ENCODE measurements at places on chromosomes 6 and 20. TPM values are rescaled to one million over a fixed set of nuclear protein-coding genes. Genes with fewer than 3 reads are reported as not detected.
A peak's percentile ranks its signal among the peaks of the same experiment; 100 is the strongest.

Gene COL9A3
- polyA plus RNA-seq, result not detected

DNA sequence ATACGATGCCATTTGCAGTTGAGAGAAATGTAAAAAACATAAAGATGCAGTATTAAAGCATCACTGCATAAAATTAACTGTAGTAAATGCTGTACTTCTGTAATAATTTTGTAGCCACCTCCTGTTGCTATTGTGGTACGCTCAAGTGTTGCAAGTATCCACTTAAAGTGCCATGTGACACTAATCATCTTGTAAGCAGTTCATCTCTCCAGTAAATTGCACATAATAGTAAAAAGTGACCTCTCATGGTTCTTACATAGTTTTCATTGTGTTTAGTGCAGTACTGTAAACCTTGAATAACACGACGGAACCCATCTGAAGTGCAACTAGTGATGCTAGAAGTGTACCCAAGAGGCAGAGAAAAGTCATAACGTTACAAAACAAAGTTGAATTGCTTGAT, 190.1 kb upstream of the VGLL2 start:
- DNase-seq, result no peak

- DNase-seq, result no peak
These were observed 68.2 kb upstream of the SUPT3H start for GRCh38 chr6:45445749-45446549.

Gene IRF4
- polyA plus RNA-seq, result 3.2 TPM

- no peak for DNase-seq
These were observed 67.8 kb downstream of the SYTL3 start for GRCh38 chr6:158717341-158718330.

DNA sequence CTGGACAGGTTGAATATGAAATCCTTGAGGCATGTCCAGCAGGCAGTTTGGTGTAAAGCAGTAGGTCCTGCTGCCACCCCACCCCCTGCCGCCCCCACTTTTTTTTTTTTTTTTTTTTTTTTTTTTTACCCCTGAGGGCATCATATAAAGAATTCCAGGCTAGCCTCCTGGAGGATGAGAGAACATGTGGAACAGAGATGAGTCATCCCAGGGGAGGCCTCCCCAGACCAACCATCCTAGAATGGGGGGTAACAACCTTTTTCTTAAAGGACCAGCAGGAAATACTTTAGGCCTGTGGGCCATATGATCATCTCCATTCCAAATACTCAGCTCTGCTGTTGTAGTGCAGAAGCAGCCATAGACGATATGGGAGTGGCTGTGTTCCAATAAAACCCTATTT, 170.9 kb downstream of the GJA10 start:
- no peak for DNase-seq

DNA sequence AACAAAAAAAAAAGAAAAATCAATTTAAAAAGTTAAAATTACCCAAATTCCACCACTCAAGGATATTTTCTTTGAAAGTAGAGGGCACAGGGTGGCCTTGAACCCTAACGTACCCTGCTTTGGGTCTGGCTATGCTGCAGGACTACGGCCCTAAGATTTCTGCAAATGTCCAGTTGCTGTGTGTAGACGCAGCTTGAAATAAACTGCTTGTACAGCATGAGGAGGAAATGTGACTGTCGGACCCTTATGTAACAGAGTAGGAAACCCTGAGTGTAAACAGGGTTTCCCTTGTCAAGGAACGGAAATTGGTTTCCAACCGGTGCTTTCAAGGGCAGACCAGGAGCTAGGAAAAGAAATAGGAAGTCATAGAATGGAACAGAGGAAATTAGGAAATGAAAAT, 60.7 kb upstream of the SHLD1 start:
- no peak for DNase-seq

Gene SNAI1
- 0.34 TPM for polyA plus RNA-seq

Gene SH3BGRL2
- 0.74 TPM for polyA plus RNA-seq

DNA sequence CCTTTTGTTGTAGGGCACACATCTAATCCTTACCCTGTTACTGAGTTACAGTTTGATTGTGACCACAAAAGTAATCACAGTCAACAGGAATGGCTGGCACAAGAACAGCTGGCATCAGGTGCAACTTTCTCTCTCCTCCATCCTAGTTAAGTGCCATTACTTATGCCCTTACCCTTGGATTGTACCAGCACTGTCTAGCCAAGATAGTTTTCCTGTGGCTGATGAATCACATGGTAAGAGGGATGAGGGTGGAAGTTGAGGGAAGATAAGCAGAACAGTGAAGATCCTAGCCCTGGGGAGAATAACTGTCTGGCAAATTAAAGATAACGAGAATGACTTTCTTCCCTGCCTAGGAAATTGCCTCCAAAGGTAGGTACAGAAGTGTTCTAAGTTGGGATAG, 42.0 kb downstream of the RNF217 start:
- no peak for DNase-seq

Gene MAS1
- polyA plus RNA-seq, result not detected

DNA sequence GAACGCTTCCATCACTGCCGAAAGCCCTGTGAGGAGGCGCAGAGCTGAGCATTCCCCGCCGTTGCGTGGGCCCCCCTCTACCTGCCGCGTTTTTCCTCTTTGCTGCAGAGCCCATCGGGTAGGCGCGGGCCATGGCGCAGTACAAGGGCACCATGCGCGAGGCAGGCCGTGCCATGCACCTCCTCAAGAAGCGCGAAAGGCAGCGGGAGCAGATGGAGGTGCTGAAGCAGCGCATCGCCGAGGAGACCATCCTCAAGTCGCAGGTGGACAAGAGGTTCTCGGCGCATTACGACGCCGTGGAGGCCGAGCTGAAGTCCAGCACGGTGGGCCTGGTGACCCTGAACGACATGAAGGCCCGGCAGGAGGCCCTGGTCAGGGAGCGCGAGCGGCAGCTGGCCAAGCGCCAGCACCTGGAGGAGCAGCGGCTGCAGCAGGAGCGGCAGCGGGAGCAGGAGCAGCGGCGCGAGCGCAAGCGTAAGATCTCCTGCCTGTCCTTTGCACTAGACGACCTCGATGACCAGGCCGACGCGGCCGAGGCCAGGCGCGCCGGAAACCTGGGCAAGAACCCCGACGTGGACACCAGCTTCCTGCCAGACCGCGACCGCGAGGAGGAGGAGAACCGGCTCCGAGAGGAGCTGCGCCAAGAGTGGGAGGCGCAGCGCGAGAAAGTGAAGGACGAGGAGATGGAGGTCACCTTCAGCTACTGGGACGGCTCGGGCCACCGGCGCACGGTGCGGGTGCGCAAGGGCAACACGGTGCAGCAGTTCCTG, 693 bp downstream of the FAM50B start:
- no peak for DNase-seq

- DNase-seq, result no peak
These were observed 71.0 kb downstream of the SSR1 start for GRCh38 chr6:7241709-7242645.

GRCh38 chr6:37239950-37240713, 17.4 kb upstream of the TBC1D22B start:
- DNase-seq, result peak; percentile 38

- DNase-seq, result no peak
These were observed 78.7 kb downstream of the CDH22 start for GRCh38 chr20:46229478-46230105.

Gene TFAP2A
- not detected for polyA plus RNA-seq

Gene ARHGAP40
- not detected for polyA plus RNA-seq

GRCh38 chr6:80170433-80170832, 64.0 kb downstream of the BCKDHB start:
- DNase-seq, result no peak

Gene SCUBE3
- polyA plus RNA-seq, result 0.12 TPM

Gene BTN1A1
- polyA plus RNA-seq, result not detected

GRCh38 chr20:35334311-35335101, 42.3 kb upstream of the FAM83C start:
- DNase-seq, result no peak

Gene CLPSL1
- polyA plus RNA-seq, result not detected

Gene OR2H1
- not detected for polyA plus RNA-seq

DNA sequence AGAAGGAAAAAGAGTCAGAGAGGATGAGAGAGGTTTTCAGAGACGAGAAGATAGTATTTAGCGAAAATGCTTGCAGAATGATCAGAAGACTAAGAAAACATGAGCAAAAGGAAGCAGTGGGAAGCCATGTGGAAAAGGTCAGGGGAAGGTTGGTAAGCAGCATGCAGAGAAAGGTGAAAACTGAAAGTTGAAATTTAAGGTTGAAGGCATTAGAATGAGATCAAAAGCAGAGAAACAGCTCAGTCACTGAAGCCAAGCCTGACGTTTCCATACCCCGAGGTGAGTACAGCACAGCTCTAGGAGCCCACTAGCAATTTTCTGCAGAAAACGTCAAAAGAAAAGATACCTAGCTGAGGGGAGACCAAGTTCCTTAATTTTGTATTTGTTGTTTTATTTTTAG, 19.1 kb upstream of the TFB1M start:
- no peak for DNase-seq

GRCh38 chr20:45433316-45433715, 17.4 kb downstream of the PIGT start:
- DNase-seq, result no peak

DNA sequence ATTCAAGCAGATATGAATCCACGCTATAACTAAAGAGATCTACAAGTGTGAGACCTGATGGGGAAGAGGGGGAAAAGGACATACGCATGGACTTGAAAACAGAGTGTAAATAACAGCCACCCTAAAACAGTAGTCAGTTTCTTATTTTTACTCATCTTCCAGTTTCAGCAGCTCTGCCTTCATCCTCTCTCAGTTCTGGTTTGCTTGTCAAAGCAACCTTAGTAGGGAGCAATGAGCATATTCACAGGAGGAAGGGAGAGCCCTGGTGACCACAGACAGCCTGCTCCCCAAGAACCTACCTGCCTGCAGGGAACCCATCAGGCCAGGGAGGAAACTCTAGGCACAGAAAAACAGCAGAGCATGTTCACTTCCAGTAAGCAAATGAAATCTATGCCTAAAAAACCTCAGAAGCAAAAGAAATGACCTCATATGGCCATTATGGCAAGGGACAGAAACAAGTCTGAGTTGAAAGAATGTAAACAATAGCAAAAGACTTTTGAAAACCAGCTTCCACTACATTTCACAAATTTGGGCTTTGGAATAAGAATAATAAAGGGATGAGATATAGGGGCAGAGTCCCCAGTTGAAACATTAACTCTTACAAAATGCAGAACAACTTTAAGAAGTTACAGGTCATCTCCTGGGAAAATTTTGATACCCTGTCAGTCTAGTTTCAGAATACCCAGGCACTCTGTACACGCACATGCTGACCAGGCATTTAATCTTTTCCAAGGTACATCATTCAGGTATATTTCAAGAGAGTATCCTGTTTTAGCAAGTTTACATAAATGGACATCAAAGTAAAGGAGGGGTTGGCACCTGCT, 120.8 kb upstream of the BCLAF1 start:
- no peak for DNase-seq

DNA sequence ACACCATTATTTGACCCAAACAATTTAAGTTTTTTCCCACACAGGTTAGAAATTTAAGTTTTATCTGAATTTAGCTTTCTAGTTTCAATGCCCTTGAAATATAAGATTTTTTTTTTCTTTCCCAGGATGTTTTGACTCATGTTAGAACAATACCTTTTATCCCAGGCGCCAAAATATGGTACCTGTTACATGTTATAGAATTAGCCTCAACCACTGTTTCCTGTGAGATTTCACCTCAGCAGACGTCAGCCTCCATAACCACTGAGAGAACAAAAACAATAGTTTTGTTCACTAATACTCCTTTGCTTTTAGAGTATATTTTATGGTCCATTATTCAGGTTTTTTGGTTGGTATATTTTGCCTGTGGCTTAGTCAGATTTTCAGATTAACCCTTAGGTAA, 302.9 kb downstream of the CDKAL1 start:
- DNase-seq, result peak; percentile 39

Gene TOX2
- polyA plus RNA-seq, result 4.0 TPM

DNA sequence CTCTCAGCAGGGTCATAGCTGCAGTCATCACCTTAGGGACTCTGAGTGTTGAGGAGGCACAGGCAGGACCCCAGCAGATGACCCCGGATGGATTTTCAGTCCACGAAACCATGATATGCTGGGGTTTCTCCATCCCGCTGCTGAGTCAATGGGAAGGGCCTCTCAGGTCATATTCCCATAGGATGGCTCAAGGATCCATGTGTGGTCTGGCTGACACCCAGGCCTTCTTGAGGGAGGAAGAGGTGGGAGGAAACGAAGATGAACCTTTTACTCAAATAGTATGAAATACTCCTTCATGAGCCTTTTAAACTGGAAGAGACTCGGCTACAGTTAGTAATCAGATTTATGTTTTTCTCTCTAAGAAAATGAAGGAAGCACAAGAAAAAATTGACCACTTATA, 10.3 kb upstream of the RALY start:
- no peak for DNase-seq

GRCh38 chr6:6080975-6081374, 74.2 kb upstream of the NRN1 start:
- no peak for DNase-seq

- DNase-seq, result no peak
These were observed 117.4 kb upstream of the FRMD1 start for GRCh38 chr6:168196385-168196860.

DNA sequence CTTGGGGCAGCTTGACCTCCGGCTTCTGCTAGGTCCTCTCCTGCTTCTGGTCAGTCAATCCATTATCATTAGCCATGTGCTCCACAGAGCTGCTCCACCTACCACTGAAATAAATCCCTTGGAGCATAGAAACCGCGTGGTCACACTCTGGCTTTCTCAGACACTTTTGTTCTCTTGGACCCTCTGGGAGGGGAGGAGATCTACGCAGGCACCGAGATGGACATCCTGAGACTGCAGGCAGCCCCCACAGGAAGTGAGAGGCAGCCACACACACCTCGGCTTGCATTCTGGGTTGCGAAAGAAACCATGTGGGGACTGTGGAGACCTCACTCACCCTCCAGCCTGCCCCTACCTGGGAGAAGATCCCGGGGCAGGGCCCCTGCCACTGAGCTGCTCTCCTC, 79.5 kb downstream of the FYN start:
- DNase-seq, result no peak

Gene SMIM29
- 32.3 TPM for polyA plus RNA-seq

Data from naive thymus-derived CD4-positive, alpha-beta T cell (primary cell).